ENCODE measurements at places on chromosomes 7 and 10. TPM values are rescaled to one million over a fixed set of nuclear protein-coding genes. Genes with fewer than 3 reads are reported as not detected.

The LLCFC1 gene
- not detected for total RNA-seq

The MSANTD7 gene
- 23.2 TPM for total RNA-seq

The RNF133 gene
- not detected for total RNA-seq

The SPDYE6 gene
- not detected for total RNA-seq

The TUBB8 gene
- total RNA-seq = not detected

The NKX6-2 gene
- total RNA-seq = 0.14 TPM

The SH2D4B gene
- total RNA-seq = not detected

The SNX10 gene
- 7.7 TPM for total RNA-seq

The PLXDC2 gene
- total RNA-seq = 51.5 TPM

The HECTD2 gene
- 35.6 TPM for total RNA-seq

The UCN3 gene
- not detected for total RNA-seq

GRCh38 chr7:25659841-25660240, 431.6 kb upstream of the NPVF start:
- DNase-seq = peak; percentile 50

DNA sequence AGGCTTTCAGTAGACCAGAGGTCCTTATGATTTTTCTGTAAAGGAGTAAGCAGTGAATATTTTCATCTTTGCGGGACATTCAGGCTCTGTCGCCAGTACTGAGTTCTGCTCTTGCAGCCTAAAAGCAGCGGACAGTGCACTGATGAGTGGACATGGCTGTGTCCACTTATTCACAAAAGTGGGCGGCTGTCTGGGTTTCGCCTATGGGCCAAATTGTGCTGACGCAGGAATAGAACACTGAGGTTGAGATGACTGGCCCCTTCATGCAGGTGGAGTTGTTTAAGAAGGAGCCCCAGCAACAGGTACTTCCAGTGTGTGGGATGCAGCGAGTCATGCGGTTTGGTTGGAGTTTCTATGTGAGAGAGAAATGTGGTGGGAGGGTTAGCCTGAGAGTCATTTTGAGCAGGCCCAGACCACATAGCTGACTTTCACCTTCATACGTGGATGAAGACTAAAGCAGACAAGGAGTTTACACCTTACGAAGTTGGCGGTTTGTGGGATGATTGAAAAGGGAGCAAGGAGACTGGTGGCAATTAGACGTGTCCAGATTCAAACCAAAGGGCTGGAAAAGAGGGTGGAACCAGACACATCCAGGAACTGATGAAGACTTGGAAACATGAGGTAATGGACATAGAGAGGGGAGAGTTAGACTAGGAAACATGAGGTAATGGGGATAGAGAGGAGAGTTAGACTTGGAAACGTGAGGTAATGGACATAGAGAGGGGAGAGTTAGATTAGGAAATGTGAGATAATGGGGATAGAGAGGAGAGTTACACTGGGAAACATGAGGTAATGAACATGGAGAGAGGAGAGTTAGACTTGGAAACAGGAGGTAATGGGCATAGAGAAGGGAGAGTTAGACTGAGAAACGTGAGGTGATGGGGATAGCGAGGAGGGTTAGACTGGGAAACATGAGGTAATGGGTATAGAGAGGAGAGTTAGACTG, 38.2 kb downstream of the WDR37 start:
- DNase-seq = no peak

GRCh38 chr7:101862280-101863220, 45.1 kb downstream of the CUX1 start:
- no peak for DNase-seq

DNA sequence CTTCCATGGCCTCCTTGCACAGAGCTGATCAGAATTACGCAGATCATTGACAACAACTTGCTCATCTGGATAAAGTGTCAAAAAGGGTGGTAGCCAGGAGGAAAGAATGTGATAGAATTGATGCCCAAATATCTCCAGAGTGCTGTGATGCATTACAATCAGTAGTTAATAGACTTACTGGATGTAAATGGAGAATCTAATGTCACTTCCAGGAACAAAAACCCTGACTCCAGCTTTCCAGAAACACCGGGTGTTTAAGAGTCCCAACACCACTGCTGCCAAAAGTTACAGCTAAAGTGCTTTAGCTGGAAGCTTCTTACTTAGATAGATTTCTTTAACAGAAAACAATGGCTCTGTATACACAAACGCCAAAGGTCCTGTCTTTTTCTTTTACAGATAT, 25.7 kb upstream of the OSBPL3 start:
- no peak for DNase-seq

GRCh38 chr7:98826811-98827231, 43.0 kb downstream of the TMEM130 start:
- DNase-seq = peak; percentile 48

- DNase-seq = no peak
Observed at GRCh38 chr7:37527109-37527508, 78.4 kb upstream of the ELMO1 start.

- DNase-seq = no peak
Observed at GRCh38 chr7:33998476-33998875, 93.1 kb downstream of the BMPER start.

DNA sequence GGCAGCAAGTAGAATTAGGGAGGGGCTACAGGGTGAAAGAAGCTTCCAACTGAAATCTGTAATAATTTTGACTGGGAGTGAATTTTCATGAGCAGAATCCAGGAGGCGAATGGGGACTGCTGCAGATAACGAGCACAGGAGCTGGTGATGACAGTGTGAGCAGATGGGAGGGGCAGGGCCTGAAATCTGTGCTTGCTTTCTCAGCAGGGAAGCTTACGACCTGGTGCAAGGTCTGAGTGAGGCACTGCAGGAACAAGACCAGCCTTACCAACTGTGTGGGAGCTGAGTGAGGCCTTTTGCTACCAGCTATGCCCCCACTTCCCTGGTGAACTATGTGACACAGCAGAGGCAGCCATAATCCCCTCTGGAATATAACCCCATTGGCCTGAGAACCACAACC, 109.8 kb downstream of the HPSE2 start:
- DNase-seq = no peak

GRCh38 chr7:142389544-142389943, 131.7 kb upstream of the PRSS58 start:
- no peak for DNase-seq

GRCh38 chr7:50957855-50958254, 175.2 kb upstream of the GRB10 start:
- no peak for DNase-seq

GRCh38 chr10:47178537-47179290, 121.3 kb upstream of the GDF10 start:
- no peak for DNase-seq

GRCh38 chr7:374706-375311, 84.8 kb downstream of the FOXL3 start:
- peak; percentile 9 for DNase-seq

DNA sequence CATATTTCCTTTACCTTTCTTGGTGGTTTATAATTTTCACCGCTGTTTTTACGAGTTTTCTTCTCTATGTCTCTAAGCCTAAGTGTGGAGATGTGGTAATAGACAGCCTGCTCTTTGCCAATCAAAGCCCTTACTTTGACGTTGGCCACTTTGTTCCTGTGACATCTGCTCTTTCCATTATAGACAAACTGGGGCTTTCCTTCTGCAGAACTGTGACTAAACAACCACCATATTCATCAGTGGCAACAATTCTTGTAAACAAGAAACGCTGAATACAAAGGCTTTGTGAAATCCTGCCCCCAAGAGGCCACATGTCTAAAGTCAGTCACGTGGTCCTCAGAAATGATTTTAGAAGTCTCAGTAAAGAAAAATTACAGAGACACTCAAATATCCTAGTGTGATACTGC, 59.6 kb upstream of the CAPZA2 start:
- DNase-seq = no peak

DNA sequence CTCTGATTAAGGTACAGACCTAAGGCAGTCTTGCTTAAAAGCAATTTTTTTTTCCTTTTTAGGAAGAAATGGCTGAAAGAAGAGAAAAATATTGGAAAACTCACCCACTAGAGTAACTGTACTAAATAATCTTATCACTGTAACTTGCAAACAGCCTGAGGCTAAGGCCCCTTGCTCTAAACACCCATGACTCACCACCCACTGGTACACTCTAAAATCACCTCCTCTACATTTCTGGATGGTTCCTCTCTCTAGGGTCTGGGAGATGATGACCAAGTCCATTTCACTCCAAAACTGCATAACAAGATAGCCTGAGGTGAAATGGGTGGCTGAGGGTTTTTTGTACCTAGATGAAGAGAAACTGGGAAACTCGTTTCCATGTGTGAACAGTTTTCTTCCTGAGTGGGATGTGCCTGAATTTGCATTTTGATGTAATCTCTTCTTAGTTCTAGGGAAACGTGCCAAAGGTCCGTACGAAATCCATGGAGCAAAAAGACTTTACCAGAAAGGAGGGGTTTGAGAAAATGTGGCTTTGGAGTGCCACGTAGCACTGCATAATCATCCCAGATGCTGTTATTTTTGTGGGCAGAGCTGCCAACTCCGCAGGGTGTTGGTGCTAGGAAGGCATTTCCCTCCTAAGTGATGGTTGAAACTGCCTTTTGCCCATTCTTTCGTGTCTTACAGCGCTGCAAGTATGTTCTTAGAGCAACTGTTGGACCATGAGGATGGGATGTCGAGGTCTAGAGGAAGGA, 113.5 kb upstream of the C10orf90 start:
- DNase-seq = no peak

DNA sequence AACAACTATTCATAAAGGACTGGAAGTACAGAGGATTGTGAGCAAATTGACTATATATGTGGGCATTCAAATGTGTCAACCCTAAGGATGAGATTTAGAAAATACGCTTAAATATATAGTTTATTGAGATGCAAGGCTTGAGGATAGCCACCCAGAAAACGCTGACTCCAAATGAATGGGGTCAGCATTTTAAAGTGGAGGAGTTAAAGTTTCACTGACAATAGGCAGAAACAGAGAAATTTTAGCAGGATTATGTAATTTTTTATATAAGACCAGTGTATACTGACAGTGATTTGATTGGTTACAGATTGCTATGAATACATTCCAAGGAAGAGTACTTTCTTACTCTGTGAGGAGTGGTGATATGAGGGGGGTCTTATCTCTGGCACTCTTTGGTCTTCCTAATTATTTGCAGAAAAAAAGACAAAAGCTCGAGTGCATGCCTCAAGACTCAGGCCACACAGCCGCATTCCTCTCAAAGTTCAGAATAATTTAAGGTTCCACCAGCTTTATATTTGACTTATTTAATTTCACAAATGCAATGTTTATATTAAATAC, 38.6 kb upstream of the ARL4A start:
- DNase-seq = no peak

DNA sequence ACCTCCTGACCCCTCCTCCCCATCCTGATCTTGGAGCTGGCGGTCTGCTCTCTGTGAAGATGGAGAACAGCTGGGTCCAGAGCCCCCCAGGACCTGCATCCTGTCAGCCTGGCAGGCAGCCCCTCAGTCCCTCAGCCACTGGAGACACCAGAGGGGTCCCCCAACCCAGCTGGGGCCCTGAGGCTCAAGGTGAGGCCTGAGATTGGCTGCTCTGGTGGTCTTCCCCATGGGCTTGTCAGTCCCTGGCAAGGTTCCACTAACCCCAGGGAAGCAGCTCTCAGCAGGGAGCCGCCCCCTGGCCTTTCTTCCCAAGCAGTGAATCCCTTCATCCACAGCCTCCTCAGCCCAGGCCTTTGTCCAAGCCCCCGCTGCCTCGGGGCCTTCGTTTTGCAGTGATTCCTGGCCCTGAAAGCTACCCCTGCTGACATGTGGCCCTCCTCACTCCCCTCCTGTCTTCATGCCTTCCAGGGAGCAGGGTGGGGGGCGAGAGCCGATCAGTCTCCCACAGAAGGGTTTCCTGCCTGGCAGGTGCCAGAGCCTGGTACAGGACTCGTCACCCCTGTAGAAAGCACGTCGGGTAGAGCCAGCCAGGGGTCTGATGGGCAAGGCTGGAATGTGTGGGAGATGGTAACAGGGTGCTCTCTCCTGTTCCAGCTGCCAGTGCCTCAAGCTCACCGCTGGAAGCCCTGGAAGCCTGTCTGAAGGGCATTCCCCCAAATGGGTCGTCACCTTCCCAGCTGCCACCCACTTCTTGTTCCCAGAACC, 48.5 kb downstream of the ZNF467 start:
- no peak for DNase-seq

DNA sequence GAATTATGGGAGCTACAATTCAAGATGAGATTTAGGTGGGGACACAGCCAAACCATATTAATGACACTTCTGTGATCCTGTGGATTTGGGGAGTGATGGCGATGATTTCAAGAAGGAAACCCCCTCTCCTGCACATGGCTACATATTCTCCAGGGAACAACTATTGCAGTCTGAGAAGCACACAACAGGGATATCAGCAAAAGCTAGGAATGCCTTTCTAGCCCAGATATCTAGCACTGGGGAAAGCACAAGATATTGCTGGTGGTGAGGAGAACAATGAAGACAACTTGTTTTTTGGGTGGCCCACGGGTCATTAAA, 24.3 kb downstream of the EPDR1 start:
- no peak for DNase-seq

- DNase-seq = no peak
Observed at GRCh38 chr7:132508724-132509353, 67.4 kb downstream of the PLXNA4 start.

- no peak for DNase-seq
Observed at GRCh38 chr10:70847659-70848360, 32.1 kb downstream of the SGPL1 start.

GRCh38 chr10:55233090-55233489, 432.1 kb upstream of the PCDH15 start:
- DNase-seq = no peak

GRCh38 chr10:128793726-128794655, 667.8 kb upstream of the MKI67 start:
- no peak for DNase-seq

DNA sequence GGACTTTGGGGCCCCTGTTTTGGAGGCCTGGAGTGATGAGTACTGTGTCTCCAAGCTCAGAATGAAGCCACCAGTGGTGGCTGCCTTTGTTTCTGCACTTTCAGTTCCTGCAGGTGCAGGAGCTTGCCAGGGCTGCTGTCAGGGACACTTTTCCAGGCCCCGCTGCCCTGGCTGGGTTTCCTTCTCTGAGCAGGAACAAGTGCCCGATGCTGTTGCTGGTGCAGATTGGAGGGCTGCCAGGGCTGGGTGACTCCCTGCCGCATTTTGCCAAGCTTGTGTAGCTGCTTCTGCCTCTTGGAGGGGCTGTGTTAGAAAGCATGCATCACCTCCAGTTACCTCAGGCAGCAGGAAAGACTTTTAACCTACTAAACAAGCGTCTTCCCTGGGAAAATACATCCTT, 211.1 kb downstream of the MGMT start:
- no peak for DNase-seq

DNA sequence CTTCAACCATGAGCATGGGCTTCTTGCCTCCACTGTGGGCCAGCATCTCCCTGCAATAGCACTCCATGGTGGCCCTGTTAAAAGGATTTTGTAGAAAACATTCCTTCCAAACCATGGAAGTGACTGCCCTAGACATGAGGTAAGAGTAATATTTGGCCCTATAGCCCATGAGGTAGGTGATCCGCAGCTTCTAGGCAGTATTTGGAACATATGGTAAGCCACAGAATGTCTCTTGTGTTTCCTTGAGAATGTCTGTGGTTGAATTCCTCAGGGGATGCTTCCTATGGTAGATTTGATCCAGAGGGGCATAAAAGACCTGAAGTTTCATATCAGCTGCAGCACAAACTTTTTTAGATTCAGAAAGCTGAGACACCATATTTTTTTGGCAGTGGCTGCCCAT, 54.9 kb downstream of the TMEM168 start:
- DNase-seq = no peak

All from uterus (tissue), 4 donors.